ENCODE measurements at places on chromosomes 2 and 18. TPM values are rescaled to one million over a fixed set of nuclear protein-coding genes. Genes with fewer than 3 reads are reported as not detected.

The DYNAP gene
- not detected for total RNA-seq

The GBX2 gene
- total RNA-seq, result 18.4 TPM

The CTNNA2 gene
- total RNA-seq, result not detected

The TXNDC2 gene
- total RNA-seq, result 0.06 TPM

The SLC8A1 gene
- 27.1 TPM for total RNA-seq

The CERKL gene
- total RNA-seq, result 0.05 TPM

The SIGLEC15 gene
- total RNA-seq, result not detected

All from SJCRH30 (cell line).